ENCODE measurements at places on chromosomes 12 and 14.

- no peak for DNase-seq
Observed at GRCh38 chr12:98754095-98754494, 109.0 kb downstream of the APAF1 start.

DNA sequence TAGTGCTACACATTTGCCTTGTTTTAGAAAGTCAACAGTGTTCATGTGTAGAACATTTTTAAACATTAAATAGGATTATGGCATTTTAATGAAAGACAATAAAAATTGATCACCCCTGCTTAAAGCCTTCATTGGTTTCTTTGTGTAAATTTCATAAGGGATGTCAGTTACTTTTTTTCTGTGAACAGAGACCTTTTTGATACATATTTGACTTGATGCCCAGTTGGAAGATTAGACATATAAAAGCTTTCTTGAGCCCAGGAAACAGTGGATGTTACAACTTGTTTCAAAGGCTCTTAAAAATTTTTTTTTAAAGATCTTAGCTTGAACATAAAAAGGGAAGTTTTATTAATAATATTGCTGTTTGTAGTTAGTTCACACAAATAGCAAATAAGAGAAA, 168.7 kb upstream of the PDZRN4 start:
- DNase-seq, result no peak

DNA sequence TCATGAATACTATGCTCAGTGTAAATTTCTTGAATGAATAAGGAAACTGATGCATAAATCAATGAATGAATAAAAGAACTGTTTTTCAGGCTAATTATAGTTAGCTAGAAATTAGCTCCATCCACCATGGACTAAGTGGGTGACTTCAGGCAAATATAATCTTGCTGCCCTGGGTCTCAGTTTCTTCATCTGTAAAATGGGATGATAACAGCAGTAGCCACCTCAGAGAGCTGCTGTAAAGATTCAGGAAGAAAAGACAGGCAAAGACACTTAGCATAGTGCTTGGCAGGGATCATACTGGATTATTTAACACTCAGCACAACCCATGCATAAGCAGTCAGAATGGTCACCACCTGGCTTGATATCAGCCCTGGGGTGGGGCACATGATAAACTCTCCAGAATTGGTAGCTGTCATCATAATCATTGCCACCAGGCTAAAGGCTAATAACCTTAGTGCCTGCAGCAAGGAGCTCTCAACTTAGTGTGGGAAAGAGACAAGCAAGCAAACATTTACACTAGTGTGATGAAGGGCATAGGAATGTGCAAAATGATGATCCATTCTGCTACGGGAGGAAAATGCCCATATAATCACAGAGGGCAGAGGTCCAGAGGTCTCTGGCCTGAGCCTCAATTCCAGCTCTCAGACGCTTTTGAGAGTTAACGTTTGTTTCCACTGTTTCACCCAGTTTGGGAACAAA, 234.7 kb upstream of the TBX3 start:
- DNase-seq, result no peak

GRCh38 chr14:51539571-51540037, 112.1 kb upstream of the FRMD6 start:
- DNase-seq, result no peak

DNA sequence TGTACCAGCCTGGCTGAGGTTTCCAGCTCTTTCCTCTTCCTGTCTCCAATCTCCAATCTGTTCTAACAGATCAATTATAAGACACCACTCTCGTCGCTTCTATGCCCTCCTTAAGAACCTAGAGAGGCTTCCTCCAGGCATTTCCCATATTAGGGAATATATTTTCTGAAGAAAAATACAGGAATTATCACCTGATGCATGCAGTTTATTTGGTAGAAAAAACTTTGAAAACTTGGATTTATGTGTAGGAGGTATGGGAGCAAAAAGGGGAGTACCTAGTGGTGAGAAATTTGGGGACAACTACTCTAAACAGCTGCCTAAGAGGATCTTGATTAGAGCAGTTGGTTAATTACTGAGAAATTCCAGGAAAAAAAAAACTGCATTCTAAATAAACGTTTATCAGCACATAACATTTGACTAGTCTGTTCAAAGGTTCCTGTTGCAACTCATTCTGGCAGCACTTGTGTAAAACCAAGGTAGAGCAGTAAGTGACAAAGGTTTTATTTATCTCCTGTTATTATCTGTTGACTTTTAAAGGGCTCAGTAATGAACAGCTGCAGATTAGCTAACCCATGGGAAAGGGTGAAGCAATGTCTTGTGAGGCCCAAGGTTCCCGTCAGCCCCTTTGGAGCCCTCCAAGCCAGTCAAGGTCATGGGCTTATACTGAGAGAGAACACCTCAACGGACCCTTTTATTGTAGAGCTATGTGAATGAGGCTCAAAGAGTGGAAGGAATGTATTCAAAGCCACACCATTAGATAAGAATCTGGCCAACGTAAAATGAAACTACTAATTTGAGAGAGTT, 36.4 kb upstream of the NR1H4 start:
- DNase-seq, result no peak

DNA sequence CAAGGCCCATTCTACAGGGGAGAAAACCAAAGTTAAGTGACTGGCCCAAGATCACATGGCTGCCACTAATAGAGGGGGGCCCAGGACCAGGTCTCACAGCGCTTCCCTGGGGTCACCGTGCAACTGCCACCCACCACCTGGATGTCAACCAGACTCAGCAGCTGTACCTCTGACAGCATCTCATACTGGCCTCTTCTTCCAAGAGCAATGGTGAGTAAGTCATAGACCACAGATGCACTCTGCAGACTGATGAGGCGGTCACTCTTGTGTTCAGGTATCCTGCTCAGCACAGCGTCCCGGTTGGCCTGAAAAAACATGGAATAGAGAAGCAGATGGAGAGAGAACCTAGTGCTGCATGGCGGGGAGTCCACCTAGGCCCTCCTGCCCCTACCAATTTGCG, 139.9 kb downstream of the TTC7B start:
- DNase-seq, result no peak

GRCh38 chr14:49546766-49547165, 39.4 kb downstream of the RPS29 start:
- DNase-seq, result no peak

DNA sequence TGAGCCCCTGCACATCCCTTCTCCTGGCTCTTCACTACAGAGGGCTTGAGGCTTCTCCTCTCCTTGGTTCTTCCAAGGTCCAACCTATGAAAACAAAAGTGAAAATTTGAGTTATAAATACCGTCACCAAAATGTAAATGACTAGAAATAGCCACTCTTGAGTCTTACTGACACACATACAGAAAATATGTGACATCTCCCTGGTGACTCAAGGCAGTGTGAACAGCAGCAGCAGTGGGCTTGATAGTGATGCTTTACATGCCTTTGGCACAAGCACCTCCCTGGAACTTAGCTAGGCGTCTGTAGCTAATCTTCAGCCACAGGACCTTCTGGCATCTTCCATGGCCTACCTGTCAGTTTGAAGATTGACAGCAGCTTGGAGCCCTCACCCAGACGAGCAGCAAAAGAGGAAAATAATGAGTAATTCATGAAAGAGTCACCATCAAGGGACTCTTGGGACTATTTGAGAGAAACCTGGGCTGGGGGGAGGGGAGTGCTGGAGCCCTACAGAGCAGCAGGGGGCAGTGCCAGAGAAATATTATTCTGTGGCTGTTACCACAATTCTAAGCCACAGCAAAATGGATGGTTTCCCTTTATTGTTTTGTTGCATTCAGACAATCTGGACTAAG, 158.0 kb downstream of the KCNK10 start:
- no peak for DNase-seq

GRCh38 chr14:53304726-53305381, 151.7 kb upstream of the DDHD1 start:
- no peak for DNase-seq

- no peak for DNase-seq
Observed at GRCh38 chr12:129549656-129550055, 354.2 kb downstream of the TMEM132D start.

GRCh38 chr14:32603992-32604565, 275.0 kb downstream of the AKAP6 start:
- no peak for DNase-seq

DNA sequence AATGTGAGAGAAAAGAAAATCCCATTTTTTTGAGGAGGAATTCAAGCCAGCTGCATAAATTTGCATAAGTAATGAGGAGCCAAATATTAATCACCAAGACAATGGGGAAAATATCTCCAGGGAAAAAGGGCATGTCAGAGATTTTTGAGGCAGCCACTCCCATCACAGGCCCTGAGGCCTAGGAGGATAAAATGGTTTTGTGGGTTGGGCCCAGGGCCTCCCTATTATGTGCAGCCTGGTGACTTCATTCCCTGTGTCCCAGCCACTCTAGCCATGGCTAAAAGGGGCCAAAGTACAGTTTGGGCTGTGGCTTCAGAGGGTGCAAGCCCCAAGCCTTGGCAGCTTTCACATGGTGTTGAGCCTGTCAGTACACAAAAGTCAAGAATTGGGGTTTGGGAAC, 1051.0 kb upstream of the FOXG1 start:
- DNase-seq, result no peak
